ENCODE measurements at places on chromosomes 11 and 22.

DNA sequence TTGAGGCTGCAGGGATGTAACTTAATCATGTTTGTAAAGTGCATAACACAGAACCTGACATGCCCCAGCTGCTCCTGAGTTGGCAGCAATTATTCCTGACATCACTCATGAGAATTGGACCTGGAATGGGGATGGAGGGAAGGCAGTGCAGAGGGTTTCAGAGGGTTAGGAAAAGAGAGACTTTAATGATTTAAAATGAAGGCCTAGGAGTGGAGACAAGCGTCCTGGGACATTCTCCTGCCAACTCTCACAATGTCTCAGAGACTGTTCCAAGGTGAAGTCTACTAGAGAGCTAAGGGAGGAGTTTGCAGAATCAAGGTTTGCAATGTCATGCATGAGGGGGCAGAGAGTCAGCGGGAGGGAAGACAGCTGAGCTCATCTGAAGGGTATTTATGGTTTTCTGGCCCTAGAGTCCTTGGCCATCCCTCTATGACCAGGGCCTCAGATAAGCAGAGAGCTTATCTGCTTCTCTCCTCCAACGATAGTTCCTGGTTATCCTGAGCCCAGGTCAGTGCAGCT is 36.9 kb downstream of the GGTLC2 start:
- no peak for DNase-seq

DNA sequence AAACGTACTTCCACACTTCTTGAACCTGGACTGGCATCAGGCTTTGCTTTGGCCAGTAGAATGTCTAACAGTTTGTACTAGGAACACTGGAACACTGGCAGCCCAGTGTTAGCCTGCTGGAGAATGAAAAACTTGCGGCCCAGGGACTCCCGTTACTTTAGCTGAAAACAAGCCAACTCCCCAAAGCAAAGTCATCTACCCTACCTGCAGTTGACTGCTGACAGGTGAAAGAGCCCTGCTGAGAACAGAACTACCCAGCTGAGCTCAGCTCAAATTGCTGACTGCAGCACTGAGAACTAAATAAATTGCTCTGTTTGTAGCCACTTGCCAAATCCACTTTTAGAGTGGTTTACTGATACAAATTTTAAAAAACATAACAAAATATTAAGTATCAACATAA is 342.5 kb downstream of the LRRC4C start:
- no peak for DNase-seq

- no peak for DNase-seq
Measured at GRCh38 chr11:14886513-14886912, 5.5 kb downstream of the CYP2R1 start.

DNA sequence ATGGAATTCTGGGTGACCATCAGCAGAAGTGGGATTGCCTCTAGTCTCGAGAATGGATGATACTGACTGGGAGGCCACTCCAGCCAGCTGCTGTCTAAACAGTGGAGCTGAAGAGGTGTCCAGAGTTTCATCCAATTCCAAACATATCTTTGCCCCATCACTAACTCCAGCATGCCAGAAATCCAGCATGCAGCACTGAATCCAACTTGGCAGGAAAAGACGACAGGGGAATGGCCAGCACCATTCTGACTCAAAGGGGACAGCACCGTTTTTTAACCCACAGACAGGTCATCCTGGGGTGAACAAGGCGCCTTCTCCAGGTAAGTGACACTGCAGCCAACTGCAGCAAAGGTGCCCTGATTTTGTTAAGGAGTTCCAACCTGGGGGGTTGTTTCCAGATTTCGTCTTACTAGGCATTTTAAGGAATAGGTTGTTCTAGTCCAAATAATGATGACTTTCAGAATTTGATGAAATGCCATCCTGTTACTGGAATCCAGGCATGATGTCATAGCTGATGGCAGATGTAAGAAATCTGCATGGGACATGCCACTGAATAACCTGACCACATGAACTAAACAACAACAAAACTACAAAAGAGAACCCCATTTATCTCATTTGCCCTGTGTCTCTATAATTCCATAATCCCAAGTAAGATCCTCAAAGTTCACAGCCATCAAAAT is 32.3 kb downstream of the FEZ1 start:
- DNase-seq = no peak

DNA sequence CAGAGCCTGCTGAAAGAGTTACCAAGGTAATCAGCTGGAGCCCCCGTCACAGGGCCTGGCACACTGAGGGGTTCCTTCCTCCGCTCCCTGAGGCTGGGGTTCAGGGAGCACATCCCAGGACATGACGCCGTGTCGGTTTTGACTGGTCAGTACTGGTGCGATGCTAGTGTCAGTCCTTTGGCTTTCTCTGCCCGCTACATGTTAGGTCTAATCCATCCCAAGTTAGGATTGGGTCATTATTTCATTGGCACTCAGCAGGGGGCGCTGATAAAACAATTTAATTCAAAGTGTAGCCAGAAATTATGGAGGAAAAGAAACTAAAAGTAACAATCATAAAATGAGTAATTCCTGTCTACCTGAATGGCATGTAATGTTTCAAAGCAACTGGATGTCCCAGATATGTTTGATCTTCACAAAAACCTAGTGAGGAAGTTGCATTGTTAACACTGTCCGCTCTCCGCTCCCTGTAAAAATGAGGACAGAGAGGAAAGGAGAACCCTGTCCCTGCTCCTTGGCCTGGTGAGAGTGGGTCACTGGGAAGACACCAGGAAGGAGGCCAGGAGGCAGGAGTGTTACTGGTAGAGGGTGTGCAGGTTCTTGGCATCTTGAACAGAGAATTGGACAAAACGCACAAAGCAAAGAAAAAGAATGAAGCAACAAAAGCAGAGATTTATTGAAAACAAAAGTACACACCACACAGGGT is 27.1 kb downstream of the TSKU start:
- DNase-seq = peak; percentile 38

DNA sequence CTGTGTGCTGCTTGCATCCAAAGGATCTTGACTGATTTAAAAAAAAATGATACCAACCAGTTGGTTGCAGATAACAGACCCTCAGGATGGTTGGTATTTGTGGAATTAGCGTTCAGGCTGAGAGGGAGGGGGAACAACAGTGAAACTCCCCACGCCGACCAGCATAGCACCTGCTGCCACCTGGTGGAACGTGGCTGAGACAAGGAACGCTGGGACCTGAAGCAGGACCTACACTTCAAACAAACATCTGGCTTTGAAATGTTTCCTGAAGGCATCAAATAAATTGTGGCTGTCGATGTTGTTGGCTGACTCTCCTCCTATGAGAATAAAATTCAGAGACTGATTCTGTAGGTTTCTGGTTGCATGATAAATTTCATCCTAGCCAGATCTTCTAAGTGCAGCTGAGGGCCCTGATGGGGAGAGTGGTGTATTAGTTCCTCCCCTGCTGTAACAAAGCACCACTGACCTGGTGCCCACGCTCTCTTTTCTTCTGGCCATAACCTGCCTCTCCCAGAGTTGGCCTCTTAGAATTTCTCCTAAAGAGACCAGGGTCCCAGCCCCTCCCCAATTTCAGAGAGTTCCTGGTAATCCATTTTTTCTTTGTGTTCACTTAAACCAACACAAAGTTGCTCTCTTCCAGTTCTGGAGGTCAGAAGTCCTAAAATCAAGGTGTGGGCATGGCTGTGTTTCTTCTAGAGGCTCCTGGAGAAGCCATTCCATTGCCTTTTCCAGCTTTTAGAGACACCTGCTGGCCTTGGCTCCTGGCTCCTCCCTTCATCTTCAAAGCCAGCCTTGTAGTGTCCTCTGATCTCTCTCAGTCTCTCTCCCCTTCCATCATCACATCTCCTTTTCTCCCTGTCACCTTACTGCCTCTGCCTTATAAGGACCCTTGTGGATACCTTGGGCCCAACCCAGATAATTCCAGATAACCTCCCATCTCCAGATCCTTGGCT is 17.3 kb downstream of the APOL2 start:
- peak; percentile 63 for DNase-seq

- no peak for DNase-seq
Measured at GRCh38 chr11:21948876-21949275, 244.0 kb upstream of the ANO5 start.

DNA sequence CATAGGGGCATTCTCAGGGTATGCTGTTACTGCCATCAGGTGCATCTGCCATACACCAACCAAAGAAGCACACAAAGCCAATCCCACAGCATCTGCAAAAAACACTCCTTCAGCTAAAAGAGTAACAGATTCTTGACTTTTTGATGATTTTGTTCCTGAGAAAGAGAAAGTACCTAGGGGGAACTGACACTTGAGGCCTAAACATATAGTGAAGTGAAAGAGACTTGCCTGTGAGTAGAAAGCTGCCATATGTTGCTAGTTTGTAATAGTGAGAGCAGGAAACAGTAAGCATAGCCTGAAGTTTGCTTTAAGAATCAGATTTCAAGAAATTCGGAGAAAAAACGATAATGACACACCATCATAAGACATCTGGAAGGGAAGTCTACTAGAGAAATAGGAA is 97.9 kb upstream of the CTSC start:
- no peak for DNase-seq

DNA sequence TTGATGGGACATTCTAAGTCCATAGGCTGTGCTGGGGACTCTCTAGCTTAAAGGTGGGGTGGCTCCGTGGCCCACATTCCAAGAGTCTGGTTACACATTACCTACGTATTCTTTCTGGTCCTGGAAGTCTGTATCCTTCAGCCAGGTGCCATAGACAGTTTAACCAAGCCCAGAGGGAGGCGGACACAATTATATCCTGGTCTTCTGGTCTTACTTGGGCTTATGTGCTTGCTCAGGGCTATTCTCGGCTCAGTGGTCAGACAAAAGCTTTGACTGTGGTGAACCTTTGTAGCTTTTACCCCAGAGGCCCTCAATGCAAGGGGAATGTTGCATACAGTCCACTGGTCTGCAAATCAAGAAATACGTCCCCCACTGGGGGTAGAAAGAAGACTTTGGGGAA is 3.4 kb upstream of the INCENP start:
- no peak for DNase-seq

DNA sequence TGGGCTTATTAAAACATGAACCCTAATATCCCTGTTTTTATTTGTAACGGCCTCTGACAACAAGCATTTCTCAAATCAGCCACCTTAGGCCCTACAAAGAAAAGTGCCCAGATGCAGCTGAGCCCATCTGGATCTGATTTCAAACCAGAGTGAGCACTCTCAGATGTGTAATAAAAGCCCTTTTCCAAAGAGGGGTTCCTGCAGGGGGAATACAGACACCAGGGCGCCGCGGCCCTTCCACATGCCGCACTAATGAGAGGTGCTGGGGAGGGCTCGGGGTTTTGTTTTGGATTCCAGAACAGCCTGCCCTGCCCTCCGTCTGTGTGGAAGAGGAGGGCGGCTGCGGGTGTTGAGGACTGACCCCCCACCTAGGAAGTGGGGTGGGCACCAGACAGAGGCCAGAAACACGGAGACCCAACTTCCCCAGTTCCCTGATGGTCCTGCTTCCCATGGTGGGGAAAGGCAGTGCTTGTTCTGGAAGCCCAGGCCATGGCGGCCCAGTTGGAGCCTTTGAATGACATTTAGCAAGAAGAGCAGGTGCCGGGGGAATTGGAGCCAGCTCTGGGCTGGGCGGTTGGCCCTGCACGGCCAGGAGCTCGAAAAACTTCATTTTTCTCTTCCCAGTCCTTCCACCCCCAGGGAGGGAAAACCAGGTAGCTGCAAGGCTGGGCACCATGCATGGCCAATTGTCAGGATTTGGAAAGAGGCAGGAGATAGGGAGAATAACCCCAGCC is 63.7 kb downstream of the MACROD1 start:
- no peak for DNase-seq

DNA sequence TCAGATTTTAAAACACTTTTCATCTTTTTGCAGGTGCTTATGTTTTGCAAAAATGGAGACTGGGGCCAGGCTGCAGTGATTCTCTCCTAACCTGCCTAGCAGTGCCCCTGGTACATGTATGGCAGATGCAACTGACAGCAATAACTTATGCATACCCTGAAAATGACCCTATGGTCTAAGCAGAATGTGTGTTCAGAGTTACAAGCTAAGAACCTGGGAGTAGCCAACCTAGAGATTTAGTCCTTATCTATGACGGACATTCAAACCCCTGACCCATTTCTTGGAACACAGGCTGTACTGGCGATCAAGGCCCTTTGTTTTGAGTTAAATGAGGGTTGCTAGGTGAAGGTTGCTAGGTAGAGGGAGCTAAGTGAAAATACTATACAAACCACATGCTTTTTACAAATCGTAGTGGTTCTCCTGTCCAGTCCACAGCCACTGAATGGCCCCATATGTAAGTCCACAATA is 184.9 kb upstream of the SESN3 start:
- DNase-seq = peak; percentile 80

- DNase-seq = no peak
Measured at GRCh38 chr22:19971276-19972124, 29.9 kb upstream of the TXNRD2 start.

DNA sequence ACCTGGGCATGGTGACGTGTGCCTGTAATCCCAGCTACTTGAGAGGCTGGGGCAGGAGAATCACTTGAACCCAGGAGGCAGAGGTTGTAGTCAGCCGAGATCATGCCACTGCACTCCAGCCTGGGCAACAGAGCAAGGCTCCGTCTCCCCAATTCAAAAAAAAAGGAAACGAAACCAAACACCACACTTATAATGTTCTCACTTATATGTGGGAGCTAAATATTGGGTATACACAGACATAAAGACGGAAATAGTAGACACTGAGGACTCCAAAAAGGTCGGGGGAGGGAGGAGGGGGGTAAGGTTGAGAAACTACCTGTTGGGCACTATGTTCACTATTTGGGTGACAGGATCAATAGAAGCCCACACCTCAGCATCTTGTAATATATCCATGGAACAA is 94.3 kb downstream of the GAB2 start:
- DNase-seq = no peak

GRCh38 chr22:25574736-25575135 is 10.3 kb downstream of the GRK3 start:
- DNase-seq = no peak

DNA sequence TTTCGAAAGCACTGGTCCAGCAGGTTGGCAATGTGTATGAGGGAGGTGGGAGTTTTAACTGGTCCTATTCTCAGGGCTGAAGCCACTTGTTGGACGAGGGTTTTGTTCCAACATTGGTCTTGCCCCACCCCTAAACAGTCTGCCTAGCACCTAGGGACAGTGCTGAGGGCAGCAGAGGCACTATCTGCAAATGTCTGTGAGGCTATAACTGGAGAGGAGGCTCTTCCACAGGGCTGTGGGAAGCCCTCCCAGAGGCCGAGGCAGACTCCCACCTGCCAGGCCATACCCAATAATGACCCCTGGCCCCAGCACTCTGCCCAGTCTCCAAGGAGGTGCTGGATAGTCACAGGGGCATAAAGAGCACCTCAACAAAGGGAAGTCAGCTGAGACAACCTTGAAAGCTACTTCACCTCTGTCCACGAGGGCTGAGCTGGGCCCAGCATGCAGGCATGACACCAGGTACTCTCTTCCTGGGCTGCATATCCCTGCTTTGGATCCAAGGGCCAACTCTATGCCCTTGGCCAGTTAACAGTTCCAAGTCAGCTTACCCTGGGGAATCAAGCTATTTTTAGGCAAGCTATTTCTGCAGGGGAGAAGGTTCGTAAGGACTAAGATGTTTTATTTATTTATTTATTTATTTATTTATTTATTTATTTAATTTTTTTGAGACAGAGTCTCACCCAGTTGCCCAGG is 40.2 kb upstream of the SLC25A1 start:
- no peak for DNase-seq

Data from trophoblast cell (in vitro differentiated cells and primary cell).